COLO829 (cell line): ENCODE measurements at places on chromosomes 13 and 19.

DNA sequence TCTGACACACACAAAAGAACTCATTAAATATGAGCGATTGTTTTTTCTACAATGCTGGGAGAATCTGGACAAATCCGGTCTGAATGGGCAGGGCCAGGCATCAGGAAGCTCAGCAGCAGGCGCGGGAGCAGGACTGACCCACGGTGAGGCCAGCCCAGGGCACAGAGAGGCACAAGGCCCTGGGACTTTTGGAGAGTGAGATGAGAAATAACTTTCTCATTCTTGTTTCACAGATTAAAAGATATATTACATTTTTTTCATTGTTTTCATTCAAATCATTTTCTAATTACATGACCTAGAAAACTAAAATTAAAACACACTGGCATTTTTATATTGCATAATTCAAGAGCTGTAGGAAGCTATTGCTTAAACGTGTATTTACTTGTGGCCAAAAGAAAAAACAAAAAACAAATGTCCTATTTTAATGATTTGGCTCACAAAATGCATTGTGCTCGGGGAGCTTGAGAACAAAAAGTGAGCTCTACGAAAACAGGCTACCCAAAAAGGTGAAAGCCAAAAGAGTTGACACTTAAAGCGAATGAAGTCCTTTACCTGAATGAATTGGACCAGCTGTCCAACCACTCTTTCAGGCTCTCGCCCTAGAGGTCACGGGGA lies 133.1 kb downstream of the TNFRSF19 start:
- no peak for DNase-seq

DNA sequence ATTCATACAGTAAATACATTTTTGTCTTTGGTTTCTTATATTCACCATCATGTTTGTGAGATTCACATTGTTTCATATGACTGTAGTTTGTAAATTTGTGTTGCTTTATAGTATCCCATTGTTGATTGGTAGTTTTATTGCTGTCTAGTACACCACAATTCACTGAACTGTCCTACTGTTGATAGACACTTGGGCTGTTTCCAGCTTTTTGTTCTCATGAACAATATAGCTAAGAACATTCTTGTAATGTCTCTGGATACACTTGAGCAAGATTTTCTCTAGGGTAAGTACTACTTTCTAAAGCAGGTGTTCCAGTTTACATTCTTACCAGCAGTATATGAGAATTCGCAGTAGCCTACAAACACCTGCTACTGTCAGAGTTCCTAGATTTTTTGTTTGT lies 37.8 kb downstream of the SKA3 start:
- DNase-seq = no peak

DNA sequence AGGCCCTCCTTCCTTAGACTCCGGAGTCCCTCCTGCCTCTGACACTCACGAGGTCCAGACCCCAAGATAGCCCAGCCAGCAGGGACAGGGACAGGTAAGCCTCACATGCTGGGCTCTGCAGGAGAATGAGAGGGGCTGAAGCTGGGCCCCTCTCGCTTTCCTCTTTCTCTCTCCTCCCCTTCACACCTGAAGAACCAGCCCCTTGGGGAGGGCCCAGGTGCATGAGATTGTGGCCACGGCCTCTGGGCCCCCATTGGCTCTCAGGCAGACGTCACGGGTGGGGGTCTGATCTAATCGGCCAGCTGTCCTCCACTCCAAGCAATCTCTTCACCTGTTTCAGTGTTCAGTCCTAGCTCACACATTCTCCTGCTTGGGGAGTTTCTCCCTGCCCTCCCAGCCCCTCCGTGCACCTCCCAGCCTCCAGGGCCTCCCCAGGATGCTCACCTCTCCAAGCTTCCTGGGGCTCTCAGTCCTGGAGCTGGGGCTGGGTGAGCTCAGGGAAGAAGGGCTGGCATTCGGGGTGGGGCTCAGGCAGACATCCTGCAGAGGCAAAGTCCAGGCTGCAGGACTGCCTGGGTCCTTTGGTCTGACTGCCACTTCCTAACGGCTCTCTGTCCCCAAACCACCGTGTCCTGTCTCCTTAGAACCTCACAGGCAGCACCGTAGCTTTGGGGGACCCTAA lies 2.8 kb downstream of the TMEM150B start:
- DNase-seq = no peak

- DNase-seq = no peak
Observed at GRCh38 chr19:9498183-9498902, at the start of gene ZNF560. TSS of gene ZNF560 (minus strand) at chr19:9498616. CDS start at chr19:9475313, 23,303 bp downstream.

GRCh38 chr13:33115274-33115673 lies 99.1 kb downstream of the KL start:
- no peak for DNase-seq

DNA sequence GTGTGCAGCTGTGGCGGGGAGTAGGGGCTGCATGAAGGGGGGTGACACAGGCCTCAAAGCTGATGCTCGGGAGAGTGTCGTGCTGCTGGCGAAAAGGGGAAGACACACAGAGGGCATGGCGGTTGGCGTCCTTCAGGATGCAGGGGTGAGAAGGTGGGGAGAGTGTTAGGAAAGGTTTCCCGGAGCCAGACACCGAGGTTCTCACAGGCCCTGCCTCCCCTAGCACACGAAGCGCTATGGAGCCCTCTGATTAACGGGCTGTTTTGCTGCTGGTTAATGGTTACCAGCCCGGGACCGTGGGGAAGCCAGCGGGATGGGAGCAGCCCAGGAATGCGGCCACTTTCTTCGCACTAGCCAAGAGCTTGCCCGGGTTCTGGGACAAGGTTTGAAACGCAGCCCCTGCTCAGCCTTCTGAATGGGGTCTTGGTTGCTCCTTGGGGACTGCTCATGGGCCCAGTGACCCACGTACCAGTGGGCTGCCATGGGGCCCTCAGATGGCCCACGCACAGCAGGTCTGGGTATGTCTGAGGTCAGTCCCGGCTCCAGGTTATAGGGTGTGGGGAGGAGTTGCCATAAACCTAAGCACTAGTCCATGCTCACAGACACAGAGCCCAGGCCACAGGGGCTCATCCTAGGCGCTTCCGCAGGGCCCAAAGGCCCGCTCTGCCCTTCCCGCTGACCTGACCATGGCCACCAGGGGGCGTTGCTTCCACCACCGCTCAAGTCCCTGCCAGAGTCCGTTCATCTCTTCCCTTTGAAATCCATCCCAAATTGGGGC lies 31.3 kb upstream of the ISYNA1 start:
- DNase-seq = peak; percentile 33

- DNase-seq = no peak
Observed at GRCh38 chr13:50257646-50258045, 242.4 kb downstream of the KCNRG start.

- no peak for DNase-seq
Observed at GRCh38 chr19:12578641-12579040, 27.4 kb upstream of the ZNF564 start.

- DNase-seq = no peak
Observed at GRCh38 chr13:30829833-30830637, 76.0 kb upstream of the MEDAG start.

GRCh38 chr13:79481685-79482052 lies 714 bp downstream of the NDFIP2 start:
- no peak for DNase-seq
